ENCODE measurements at places on chromosomes 4 and X.

GRCh38 chrX:41970419-41970818, 47.1 kb upstream of the CASK start:
- DNase-seq, result no peak

GRCh38 chrX:118367338-118367737, 21.4 kb downstream of the WDR44 start:
- DNase-seq, result no peak

- DNase-seq, result no peak
Measured at GRCh38 chr4:139312552-139313332, 10.5 kb upstream of the NDUFC1 start.

DNA sequence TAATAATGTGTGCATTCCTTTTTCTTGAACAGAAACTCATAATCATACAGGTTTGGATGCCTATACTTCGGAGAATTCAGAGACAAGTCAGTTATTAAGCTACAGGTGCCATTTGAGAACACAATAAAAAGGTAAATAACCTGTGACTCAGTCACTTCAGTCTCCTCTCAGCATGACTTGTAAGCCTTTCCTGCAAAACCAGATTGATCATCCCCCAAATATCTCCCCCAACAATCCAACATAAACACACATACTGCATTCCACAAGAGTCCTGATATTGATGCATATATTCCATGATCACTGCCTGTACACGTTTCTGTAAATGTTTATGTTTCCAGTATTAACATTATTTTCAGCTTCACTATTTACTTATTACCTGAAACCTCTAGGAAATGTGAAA, 110.8 kb downstream of the PWWP3B start:
- no peak for DNase-seq

DNA sequence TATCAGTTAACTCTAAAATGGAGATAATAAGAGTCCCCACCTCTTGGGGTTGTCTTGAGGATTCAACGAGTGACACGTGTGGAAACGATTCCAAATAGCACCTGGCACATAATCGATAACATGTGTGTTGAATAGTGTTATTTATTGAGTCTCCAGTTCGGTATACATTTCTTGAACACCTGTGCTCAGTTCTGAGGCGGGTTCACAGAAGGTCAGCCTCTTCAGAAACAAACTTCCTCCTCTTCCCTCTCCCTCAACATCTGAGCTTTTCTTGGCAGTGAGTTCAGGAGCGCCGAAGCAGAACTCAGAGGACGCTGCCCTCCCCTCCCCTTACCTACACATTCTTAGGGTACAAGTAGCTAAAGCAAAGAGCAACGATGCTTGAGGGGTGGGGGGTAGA, 934 bp downstream of the PDHA1 start:
- no peak for DNase-seq

- peak; percentile 13 for DNase-seq
Measured at GRCh38 chr4:116357758-116358157, 727.6 kb downstream of the TRAM1L1 start.

DNA sequence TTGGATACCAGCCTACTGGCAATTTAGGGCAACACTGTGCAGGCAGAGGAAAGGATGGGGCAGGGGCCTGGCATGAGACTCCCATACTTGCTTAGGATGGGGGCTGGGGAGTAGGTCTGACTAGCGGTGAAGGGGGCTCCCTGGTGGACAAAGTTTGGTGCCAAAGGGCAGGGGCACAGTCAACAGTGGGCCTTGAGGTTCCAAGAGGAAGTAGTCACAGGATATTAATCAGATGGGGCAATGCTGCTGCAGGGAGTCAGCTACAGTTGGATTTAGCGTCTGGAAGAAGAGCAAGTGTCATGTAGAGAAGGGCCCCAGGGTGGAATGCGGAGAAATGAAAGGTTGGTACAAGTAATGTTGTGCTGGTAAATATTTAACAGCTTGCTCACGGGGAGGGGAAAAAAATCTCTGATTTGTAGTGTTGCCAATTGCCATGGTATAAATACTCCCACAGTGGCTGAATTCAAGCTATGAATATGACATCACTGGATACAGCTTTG, 139.4 kb downstream of the PJA1 start:
- peak; percentile 46 for DNase-seq

DNA sequence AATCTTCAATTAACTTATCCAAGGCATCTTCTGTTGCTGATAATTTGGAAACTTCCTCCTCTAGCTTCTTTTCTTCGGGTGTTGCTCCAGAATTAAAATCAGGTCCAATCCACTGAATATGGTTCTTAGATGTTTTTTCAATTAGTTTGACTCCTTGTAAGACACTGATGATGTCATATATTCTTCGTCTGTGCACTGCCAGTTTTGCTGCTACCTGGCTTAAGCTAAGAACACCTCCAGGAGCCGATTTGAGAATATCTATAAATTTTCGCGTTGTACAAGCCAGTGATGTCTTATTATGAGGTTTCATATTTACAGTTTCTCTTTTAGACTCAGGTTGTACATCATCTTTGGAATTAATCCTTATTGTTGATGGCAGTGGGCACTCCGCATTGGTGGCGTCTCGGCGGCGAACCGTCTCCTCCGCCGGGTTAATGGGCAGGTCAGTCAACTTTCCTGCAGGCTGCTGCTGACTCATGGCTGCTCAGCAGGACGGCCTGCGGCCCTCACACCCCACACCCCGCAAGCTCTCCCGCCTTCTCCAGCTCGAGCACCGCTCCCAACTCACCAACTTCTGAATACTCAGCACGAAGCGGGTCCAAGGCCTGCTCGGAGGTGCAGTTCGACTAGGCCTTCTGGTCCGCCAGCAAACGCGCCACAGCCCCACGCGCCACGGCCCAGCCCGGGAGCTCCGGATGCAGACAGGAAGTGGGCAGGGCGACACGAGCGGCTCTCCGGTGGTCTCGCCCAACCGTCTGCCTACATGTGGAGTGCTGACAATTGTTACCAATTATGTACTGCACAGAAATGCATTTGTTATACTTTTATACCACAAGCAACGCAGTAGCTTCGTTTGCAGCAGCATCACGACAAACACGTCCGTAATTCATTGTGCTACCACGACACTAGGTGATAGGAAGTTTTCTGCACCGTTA, 49.2 kb upstream of the FHL1 start:
- no peak for DNase-seq

- DNase-seq, result no peak
Measured at GRCh38 chr4:78923464-78924312, 15.6 kb downstream of the PAQR3 start.

DNA sequence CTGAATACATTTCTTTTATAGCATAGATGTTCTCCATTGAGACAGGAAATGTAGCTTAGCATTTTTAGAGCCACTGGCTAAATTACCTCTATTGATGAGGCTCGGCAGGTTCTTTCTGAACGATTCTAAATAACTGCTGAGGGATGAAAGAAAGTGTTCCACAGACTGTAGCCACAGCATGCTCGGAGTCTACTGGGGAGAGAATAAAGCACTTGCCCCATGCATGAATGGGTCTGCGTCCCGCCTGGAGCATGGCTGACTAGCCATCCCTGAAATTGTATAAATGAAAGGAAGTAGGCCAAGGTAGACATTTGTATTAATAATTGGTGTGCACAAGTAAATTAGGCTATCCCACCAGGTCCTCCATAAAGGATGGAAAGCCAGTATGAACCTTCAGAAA, 269.8 kb downstream of the COL25A1 start:
- DNase-seq, result no peak

DNA sequence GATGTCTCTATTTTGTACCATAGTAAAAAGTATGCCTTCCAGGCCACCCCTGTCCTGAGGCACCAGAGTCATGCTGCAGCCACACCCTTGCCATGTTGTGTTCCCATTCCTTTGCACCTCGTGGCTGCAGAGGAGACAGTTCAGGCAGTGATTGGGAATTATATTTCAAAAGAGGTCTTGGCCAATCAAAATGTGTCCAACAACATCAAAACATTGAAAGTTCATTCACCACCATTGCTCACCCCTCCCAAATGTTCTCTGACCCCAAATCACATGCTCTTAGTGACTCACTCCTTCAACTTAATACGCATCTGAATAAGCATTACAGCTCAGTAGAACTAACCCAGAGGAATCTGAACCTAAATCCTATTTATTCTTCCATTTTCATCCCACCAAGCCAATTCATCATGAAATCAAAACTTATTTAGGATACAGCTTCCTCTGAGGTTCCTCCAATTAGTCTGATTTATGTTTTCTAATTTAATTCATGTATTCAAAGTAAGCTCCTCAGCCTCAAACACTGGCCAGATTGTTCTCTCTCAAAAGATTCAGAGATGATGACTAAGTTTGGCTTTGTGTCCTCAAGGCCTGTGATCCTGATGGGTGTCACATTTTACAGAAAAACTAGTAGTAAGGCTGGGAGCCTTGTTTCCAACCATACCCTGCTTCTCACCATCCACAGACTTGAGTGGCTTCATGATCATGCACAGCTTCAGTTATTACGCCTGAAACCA, 323.2 kb upstream of the INTU start:
- DNase-seq, result peak; percentile 10

DNA sequence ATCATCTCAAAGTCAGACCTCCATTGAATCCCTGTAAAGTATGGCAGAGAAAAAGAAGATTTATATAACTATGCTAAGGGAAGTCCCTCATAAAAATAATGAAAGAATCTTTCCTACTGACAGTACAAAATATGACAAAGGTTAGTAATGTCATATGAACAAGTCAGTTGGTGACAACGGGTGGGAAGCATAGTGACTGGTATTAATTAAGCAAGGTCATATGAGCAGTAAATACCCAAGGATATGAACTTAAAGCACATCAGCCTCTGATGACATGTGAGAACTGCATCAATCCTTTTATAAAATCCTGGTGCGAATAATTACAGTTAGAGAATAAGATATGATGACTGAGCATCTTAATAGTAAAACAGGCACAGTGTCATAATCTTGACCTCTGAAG, 364.8 kb upstream of the GALNTL6 start:
- no peak for DNase-seq

DNA sequence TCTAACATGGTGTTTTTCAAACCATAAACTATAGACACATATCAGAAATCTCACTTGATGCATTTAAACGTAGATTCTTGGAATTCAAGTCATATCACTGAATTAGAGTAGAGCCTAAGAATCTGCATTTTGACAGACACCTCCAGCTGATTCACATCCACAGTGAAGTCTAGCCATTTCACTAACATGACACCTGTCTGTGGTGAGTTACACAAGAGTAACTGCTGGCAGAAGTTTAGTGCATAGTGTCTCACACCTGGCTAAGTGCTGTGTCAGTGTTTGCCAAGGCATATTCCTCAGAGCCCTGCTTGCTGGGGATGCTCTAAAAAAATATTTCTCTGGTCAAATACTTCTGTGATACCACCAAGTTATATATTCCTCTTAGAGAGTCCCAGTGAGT, 237.5 kb upstream of the DIAPH2 start:
- DNase-seq, result no peak

DNA sequence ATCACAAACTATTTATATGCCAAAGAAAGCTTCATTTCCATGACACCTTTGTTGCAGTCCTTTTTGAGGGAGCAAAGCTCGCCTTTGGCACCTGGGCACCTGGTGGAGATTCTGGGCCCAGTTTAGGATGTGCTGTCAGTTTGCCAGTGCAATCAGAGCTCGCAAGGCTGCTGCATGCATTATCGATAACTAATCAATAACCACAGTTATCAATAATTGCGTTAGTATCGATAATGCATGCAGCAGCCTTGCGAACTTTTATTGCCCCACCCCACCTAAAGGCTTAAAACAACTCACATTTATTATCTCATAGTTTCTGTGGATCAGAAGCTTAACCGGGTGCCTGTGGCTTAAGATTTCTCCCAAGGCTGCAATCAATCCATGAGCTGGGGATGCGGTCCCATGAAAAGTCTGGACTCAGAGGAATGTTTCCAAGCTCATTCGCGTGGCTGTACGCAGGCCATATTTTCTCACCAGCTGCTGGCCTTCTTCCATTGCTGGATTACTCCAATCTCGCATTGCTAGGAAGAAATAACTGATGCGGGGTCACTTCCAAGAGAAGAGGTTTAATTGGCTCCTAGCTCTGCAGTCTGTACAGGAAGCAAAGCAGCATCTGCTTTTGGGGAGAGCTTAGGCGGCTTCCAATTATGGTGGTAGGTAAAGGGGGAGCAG, 6.2 kb upstream of the AFAP1 start:
- DNase-seq, result no peak

DNA sequence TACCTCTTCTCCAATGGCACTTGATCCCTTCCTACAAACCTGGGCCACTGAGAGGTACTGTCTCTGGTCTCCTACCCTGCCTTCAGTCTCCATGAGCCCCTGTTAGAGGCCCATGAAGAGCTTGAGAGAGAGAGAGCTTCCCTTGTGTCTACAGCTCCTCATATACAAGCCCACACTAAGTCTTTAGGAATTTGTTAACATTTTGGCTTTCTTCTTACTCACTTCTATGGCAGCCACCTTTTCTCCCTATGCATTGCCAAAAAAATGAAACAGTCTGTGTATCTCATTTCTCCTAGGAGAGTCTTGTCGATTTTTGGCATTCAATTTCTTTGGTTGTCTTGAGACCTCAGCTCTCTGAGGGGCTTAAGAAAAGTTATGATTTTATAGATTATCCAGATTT, 90.9 kb upstream of the LNX1 start:
- peak; percentile 94 for DNase-seq

- no peak for DNase-seq
Measured at GRCh38 chr4:146814750-146815149, 130.9 kb downstream of the TTC29 start.

DNA sequence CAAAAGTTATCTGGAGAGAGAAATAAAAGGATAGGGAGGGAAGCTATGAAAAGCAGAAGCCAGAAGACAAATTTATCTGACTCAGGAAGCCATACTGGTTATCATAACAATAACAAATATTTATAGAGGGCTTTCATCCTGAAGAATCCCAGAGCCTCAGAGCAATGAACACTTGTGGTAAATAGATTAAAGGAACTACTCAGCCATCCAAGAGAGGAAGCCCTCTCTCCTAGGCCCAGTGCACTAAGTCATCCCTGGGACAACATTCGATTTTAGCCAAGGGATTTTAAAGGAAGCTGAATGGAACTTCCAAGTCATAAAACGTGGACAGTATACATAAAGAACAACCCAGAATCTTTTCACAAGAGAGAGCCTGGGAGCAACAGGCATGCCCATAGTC, 76.9 kb downstream of the COL4A6 start:
- DNase-seq, result no peak

- peak; percentile 53 for DNase-seq
Measured at GRCh38 chr4:165394275-165394674, 15.5 kb downstream of the CPE start.

GRCh38 chr4:112361181-112361791, 64.1 kb downstream of the ALPK1 start:
- DNase-seq, result peak; percentile 26

- no peak for DNase-seq
Measured at GRCh38 chr4:97911236-97911906, 231.9 kb downstream of the STPG2 start.

DNA sequence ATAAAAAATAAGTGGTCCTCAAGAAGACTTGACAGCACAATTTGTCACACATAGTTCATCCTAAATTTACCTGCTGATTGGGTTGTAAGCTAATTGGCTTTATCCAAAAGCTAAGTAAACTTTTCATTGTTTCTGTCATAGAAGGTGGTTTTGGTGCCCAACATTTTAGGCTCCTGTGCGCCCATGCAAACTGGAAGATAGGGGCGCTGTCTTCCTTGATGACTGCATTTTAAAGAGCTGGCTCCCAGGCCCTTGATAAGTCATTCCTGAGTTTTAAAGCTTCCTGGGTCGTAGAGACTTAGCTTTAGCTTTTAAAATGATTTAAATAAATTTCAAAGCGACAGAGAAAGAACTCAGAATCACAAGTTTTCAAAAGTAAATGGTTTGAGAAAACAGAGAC, 625.4 kb upstream of the GALNT7 start:
- no peak for DNase-seq

GRCh38 chr4:150074064-150074463, 4.2 kb upstream of the DCLK2 start:
- no peak for DNase-seq
